Psoas muscle (tissue), 8 donors: ENCODE measurements at places on chromosomes 2 and 18. TPM values are rescaled to one million over a fixed set of nuclear protein-coding genes. Genes with fewer than 3 reads are reported as not detected.

Gene ALPG
- not detected for polyA plus RNA-seq

Gene RAMP1
- 303 TPM for polyA plus RNA-seq

DNA sequence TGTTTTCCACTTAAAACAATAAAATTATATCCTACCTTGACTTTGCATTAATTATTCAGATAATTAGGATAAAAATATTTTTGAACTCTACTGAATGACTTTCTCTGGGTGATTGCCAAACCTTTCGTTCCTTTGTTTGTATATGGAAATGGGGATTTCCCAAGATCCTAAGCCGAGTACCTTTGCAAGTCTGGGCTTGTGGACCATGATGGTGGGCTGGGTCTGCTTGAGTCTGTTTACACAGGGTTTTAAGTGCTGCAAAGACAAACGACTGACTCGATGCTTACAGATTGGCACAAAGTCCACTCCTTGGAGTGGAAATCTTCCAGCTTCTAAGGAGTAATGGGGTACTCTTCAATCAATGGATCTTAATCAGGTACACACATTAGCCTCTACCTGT is 659.5 kb downstream of the TSN start:
- DNase-seq, result no peak

GRCh38 chr2:226464380-226464779 is 335.2 kb downstream of the IRS1 start:
- DNase-seq, result no peak

DNA sequence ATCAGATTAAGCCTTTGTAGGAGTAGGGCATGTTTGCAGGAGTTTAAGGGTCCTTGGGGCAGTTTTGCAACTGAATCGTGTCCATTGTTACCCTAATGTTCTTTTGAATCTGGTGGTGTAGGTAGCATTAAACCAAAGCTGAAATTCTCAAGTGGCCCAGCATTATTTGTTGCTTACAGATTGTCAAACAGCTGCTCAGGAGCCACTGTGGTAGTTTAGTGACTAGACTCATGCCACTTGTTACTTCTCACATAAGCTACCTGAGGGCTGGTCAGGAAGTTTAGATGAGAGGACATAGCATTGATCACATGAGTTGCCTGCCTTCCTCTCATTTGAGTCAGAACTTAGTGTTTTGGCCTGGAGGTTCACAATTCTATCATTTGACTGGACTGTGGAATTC is 157.6 kb downstream of the HAUS1 start:
- no peak for DNase-seq

DNA sequence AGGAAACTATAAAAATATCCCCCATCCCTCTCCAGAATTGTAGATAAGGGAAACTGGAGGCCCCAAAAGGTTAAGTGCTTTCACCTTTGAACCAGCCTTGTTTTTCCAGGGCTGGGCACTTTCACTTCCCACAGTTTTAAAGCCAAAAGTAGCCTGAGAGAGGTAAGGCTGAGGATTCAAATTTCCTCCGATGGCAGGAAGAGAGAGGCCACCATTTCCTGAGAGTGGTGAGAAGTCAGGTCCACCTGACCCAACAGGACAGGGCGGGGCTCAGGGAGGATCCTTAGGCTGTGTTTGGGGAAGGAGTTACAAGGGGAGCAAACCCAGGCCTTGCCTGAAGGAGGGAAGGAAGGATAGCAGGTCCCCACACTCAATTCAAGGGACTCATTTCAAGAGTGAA is 4.7 kb upstream of the TEX261 start:
- no peak for DNase-seq
